Heart left ventricle (tissue), 16 donors: ENCODE measurements at places on chromosomes 12 and 14. TPM values are rescaled to one million over a fixed set of nuclear protein-coding genes. Genes with fewer than 3 reads are reported as not detected.

FOXG1 gene
- total RNA-seq, result not detected

DNA sequence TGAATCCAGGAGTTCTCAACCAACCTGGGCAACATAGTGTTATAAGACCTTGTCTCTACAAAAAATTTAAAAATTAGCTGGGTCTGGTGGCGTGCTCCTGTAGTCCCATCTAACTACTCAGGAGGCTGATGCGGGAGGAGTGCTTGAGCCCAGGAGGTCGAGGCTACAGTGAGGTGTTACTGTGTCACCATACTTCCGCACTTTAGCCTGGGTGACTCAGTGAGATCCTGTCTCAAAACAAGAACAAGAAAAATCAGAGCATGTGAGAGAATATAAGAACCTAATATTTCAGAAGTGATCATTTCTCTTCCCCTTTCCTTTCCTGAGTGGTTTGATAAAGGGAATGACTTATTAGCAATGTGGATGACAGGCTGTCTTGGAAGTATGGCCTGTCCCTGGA is 9.5 kb downstream of the TRAF3 start:
- no peak overlapping the region for H3K4me3 ChIP-seq
- H3K36me3 ChIP-seq, result no peaks in the 10 kb centered on the region
- DNase-seq, result no peak
- H3K27ac ChIP-seq, result no peak overlapping the region

DNA sequence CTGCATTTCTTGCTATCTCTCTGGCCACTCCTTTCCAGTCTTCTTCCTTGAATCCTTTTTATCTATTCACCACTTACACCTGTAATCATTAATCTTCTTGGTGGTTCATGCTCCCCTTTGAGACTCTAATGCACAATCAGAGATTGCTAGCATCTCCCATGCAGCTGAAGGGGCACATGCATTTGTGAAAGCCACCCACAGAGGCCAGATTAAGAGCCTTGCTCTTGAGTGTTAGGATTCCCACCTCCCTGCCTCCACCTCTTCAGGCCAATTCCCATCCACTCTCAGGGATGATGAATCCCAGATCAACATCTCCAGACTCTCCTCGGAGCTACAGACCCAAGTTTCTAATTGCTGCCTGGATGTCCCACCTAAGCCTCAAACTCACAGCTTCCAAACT is 19.4 kb upstream of the KRT18 start:
- no peaks in the 10 kb centered on the region for H3K36me3 ChIP-seq
- no peak overlapping the region for H3K4me3 ChIP-seq
- H3K27ac ChIP-seq, result no peak overlapping the region
- peaks cover 20% of the 10 kb centered on the region for H3K4me1 ChIP-seq
- no peak for DNase-seq

DNA sequence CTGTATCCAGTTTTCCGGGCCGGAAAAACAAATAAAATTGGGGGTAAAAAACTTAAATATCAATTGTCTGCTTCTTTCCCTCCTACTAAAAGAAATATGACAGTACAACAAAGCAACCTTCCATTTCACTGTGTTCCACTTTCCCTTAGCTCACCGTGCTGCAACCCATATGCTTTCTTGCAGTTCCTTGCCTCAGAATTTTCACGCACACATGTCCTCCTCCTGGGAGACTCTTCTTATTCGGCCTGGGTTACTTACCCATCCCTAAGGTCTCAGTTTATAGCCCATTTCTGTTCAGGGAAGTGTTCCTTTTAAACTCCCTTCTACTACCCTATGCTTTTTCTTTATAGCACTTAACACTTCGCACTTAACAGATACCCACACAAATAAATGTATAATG is 4.5 kb upstream of the MAGOHB start:
- H3K36me3 ChIP-seq, result no peaks in the 10 kb centered on the region
- no peaks in the 10 kb centered on the region for H3K27me3 ChIP-seq
- H3K4me3 ChIP-seq, result no peak overlapping the region
- DNase-seq, result no peak
- no peak overlapping the region for H3K27ac ChIP-seq

DNA sequence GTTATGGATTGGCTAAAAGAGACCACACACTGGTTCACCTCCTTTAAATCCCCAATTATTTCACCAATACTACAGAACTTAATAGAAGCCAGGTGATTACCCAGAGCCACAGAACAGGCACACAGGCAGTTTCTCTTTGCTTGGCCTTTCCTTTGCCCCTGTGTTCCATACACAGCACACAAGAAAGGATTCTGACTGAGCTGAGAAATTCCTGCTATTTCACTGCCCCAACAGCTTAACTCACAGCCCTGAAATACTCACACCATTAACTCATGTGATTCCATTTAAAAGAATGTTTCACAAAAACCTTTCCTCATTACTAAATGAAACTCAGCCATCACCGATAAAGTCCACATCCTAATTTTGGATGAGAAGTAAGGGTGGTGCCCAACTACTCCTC is 133.6 kb downstream of the MED13L start:
- DNase-seq, result no peak
- H3K27ac ChIP-seq, result no peak overlapping the region
- peaks cover 64% of the 10 kb centered on the region for H3K4me1 ChIP-seq
- no peaks in the 10 kb centered on the region for H3K27me3 ChIP-seq
- no peaks in the 10 kb centered on the region for H3K36me3 ChIP-seq
- no peak overlapping the region for H3K4me3 ChIP-seq

GRCh38 chr12:108327621-108328344 is 11.3 kb downstream of the CMKLR1 start:
- DNase-seq, result peak; percentile 47
- peak overlapping the region; percentile 51 for H3K27ac ChIP-seq
- no peaks in the 10 kb centered on the region for H3K27me3 ChIP-seq
- no peaks in the 10 kb centered on the region for H3K36me3 ChIP-seq
- no peak overlapping the region for H3K4me3 ChIP-seq

ARF6 gene
- total RNA-seq, result 25.7 TPM

DNA sequence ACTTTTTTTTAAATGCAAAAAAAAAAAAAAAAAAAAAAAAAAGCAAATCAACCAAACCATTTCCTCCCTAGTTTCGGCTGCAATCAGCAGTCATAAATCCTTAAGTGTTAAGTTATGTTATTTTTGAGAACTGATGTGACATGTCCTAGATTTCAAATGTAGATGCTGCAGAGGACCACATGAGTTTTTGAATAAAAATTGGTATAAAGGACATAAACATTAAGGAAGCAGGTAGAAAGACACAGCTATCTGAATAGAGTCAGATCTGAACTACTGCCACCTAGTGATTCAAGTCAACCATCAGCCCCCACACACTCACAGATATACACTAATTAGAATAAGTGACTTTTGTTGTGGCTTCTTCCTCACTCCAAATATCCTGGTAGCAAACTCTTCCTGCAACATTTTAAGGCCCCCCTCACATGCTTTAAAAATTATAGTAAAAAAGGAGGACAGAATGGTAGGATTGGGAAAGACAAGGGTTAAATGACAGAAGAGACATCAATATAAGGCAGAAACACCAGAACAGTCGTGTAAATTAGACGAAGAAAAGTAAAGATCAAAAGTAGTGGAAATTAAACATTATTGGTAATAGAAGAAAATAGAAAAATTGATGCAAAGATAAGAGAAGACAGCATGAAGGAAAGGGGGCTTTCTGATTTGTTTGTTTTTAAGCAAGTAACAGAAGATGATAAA is 394.5 kb upstream of the ATP2B1 start:
- H3K27me3 ChIP-seq, result no peaks in the 10 kb centered on the region
- no peaks in the 10 kb centered on the region for H3K4me1 ChIP-seq
- no peaks in the 10 kb centered on the region for H3K36me3 ChIP-seq
- H3K27ac ChIP-seq, result no peak overlapping the region
- no peak overlapping the region for H3K4me3 ChIP-seq

DNA sequence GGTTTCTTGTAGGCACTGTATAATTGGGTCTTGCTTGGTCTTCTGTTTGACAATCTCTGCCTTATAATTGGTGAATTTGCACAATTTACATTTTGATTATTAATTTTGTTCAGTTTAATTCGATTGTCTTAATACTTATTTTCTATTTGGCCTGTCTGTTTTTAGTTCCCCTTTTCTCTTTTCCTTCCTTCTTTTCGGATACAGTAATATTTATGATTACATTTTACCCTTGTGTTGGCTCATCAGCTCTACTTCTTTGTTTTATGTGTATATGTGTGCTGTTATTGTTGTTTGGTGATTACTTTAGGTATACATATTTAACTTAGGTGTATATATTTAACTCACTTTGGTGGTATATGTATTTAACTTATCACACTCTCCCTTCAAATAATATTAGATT is 12.8 kb upstream of the BEGAIN start:
- H3K27me3 ChIP-seq, result peaks cover 26% of the 10 kb centered on the region
- no peak overlapping the region for H3K4me3 ChIP-seq
- no peak for DNase-seq
- H3K36me3 ChIP-seq, result no peaks in the 10 kb centered on the region

DIP2B gene
- 17.3 TPM for total RNA-seq

ANKRD9 gene
- 77.6 TPM for total RNA-seq

- H3K4me1 ChIP-seq, result peaks cover 14% of the 10 kb centered on the region
- DNase-seq, result no peak
- H3K27me3 ChIP-seq, result no peaks in the 10 kb centered on the region
- H3K36me3 ChIP-seq, result no peaks in the 10 kb centered on the region
These were observed 73.1 kb downstream of the ZFP36L1 start for GRCh38 chr14:68719634-68720384.

GRCh38 chr14:23186913-23187654 is 3.6 kb upstream of the SLC7A8 start:
- no peaks in the 10 kb centered on the region for H3K36me3 ChIP-seq
- no peaks in the 10 kb centered on the region for H3K4me1 ChIP-seq
- peak; percentile 26 for DNase-seq
- no peaks in the 10 kb centered on the region for H3K27me3 ChIP-seq
- no peak overlapping the region for H3K27ac ChIP-seq

DNA sequence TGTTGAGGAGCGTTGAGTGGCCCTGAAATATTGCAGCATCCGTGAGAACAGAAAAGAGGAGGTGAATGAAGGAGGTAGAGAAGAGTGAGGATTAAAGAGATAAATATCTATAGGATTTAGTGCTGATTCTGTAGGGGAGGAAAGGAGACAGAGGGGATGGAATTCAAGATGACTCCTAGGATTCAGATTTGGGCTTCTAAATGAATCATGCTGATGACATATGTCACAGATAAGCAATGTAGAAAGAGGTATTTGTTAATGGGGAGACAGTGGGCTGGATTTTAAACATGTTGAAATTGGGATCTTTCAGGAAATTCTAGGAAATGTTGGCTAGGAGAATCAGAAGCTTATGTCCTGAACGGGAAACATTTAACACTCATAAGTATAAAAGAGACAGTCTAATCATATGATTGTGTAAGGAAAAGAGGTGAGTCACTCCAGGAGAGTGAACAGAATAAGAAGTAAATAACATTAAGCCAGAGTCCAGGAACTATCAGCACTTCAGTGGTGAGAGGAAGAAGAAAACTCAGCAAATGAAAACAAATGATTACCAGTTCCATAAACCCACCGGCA is 58.1 kb upstream of the DIO2 start:
- no peak overlapping the region for H3K27ac ChIP-seq
- no peak overlapping the region for H3K4me3 ChIP-seq
- no peaks in the 10 kb centered on the region for H3K27me3 ChIP-seq
- no peaks in the 10 kb centered on the region for H3K36me3 ChIP-seq
- H3K4me1 ChIP-seq, result no peaks in the 10 kb centered on the region
